Upper lobe of left lung (tissue), 6 donors: ENCODE measurements at places on chromosomes 1 and 21.

- DNase-seq: no peak
Observed at GRCh38 chr1:193438312-193438711, 251.9 kb upstream of the B3GALT2 start.

DNA sequence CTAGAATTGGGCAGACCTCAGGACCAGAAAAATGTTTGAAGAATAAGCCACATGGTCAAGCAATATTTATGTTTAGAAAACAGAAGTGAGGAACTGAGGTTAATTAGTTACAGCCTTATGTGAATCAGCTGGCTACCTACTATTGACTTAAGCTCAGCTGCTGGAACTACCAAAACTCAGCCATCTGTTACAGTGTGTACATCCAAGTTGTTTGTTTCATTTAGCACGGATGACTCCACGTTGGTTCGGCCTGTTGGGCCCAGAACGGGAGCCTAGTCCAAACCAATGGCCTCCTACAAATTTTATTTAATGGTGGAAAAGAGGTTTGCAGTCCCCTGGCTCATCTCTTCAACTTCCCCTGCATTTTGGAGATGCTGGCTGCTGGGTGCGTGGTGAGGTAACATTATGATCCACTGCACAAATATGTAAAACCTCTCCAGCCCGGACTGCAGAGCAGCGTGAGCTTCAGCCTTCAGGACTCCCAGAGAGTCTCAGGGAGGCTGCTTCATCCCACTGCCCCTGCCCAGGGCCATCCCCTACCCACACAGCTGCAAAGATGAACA lies 143.4 kb downstream of the ZZZ3 start:
- DNase-seq: no peak

DNA sequence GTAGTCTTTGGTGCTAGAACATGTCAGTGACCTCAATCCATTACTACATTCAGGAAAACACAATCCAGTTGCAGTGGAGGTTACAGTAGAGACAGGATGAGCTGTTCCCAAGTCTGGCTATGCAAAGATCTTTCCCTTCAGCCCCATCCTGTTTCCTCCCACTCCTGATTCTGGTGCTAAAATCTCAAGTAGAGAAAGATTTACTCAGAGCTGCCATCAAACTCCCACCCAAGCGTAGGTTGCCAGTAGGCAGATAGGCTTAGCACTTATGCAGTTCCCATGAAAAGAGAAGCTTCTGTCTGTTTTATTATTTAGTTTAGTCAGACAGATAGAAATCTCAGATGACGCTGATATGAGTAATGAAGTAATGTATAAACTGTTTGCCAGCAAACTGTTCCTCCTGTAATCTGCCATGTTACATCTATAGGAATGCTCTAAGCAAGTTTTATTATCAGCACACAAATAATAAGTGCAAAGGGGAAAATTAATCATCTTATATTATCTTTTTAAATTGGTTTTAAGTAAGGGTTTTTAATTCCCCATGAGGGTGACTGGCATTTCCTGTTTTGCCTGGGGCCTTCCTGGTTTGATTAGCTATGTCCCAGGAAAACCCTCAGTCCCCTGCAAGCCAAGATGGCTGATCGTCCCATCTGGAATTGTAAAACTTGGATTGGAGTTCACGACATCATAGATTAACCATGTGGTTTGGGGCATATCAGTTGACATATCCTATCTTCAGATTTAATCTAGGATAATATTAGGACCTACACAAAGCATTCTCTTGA lies 188.3 kb upstream of the PALMD start:
- no peak for DNase-seq

DNA sequence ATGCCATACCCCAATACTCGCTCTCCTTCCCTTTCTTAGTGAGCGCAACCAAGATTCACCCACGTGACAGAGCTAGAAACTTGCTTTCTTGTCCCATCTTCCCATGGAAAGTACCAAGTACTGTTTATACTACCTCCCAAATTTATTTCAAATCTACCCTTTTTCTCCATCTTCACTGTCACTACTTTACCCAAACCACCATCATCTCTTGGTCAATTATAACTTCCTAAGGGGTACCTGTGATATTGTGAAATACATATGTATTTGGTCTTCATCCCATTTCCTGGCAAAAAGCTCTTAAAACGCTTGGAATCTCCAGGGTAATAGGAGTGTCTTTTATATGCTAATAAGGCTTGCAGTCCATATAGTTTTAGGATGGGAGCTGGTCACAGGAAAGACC lies 8.2 kb downstream of the DRAM2 start:
- no peak for DNase-seq
